Pulmonary artery endothelial cell (primary cell): ENCODE measurements at places on chromosomes 5 and 9.
A peak's percentile ranks its signal among the peaks of the same experiment; 100 is the strongest.

GRCh38 chr9:100052375-100052774 lies 46.4 kb downstream of the ERP44 start:
- DNase-seq, result no peak

- DNase-seq, result no peak
These were observed 379.4 kb downstream of the SEMA5A start for GRCh38 chr5:9166202-9167112.

DNA sequence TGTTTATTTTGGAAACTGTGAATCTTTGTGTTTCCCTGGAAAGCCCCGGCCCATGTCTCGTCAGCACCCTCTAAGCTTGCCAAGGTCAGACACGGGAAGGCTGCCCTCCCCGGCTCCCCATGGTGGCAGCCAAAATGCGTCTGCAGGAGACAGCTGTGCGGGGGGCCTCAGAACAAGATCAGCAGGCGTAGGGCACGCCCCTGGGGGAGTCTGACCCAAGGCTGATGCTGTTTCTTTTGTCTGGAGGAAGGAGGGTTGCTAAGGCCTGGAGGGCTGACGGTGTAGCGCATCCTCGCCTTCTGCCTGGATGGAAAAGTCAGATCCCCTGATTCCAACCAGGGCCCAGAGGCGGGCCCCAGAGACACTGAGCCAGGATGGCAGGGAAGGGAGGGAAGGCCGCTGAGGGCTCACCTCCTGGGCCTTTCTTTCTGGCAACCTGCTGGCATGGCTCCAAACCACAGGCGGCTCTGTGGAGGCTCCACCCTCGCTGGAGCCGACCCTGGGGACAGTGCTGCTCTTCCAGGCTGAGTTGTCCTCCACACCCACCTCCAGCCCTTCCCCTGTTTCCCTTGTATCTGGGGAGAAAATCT lies 57.2 kb downstream of the OLFM1 start:
- no peak for DNase-seq

DNA sequence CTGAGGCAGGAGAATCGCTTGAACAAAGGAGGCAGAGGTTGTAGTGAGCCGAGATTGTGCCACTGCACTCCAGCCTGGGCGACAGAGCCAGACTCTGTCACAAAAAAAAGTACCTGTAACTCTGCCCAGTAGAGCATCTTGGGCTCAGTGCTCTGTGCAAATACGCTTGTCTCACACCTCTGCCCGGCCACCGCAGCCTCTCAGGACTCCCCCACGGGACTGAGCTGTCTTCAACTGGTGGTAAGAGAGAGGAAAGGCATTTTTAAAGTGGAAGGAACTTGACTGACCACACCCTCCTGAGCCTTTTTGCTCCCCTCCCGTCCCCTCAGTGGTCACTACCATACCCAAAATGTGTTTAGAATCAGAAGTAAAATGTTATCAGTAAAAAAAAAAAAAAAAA lies 174.3 kb upstream of the PIK3R1 start:
- DNase-seq, result no peak

- no peak for DNase-seq
These were observed 159.4 kb downstream of the KDM4C start for GRCh38 chr9:6917162-6917561.

DNA sequence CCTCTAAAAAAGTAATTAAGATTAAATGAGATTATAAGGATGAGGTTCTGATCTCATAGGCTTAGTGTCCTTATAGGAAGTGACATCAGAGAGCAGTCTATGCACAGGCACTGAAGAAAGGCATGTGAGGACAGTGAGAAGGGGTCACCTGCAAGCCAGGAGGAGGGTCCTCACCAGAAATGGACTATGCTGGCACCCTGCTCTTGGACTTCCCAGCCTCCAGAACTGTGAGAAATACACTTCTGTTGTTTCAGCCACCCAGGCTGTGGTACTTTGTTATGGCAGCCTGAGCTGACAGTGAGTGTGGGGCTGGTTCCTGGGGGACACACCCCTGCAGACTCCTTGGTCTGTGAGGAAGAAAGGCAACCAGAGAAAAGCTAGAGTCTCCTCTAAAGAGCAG lies 34.7 kb upstream of the IL6ST start:
- no peak for DNase-seq

- no peak for DNase-seq
These were observed 2.1 kb downstream of the ZDHHC11 start for GRCh38 chr5:848671-849111.

GRCh38 chr9:92661127-92661526 lies 8.8 kb downstream of the IPPK start:
- DNase-seq, result no peak

DNA sequence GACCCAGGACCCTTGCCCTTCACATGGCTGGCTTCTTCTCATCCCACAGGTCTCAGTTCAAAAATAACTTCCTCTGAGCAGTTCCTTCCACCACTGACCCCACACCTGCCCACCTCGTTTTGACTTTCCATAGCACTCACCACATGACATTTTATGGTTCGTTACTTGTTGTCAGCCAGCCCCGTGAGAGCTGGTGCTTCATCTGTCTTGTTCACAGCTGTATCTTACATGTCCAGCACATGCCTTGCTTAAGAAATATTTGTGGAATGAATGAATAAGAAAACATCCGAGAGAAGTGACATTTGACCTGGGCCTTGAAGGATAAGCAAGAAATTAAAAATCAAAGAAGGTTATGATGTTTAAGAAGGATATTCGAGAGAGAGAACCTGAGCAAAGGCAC lies 193.9 kb downstream of the RFK start:
- no peak for DNase-seq

DNA sequence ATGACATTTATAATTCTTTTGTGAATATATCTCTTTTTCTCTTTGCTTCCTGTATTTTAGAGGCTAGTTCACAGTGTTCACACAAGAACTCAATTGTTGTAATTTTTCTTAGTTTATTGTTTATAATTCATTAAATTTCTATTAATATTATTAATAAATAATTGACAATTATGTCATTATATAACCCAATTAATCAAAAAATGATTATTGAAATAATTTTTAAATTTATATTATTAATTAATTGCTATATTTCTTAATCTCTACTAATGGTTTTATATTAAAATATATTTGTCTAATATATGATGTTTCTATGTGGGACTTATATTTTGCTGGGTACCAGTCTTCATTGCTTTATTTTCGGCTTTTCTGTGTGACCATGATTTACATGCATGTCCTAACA lies 618.4 kb downstream of the CDH9 start:
- no peak for DNase-seq

DNA sequence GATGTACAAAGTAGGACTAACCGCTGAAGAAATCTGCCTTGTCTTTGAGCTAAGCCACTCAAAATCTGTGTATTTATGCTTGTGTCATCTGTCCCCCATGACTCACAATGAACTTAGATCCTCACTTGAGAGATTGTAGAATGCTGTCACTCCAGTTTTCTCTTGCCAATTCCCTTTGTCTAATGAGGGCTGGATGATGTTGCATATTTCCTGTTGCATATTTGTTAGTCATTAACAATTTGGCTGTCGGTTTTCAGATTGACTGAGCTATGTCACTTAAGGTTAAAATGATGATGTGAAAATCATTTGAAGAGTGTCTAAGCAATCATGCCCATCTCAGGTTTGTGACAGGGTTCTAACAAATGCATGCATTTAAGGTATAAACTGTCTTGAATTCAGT lies 481.7 kb downstream of the CDH10 start:
- DNase-seq, result no peak

- no peak for DNase-seq
These were observed 99.7 kb upstream of the CDKN2B start for GRCh38 chr9:22108581-22109370.

DNA sequence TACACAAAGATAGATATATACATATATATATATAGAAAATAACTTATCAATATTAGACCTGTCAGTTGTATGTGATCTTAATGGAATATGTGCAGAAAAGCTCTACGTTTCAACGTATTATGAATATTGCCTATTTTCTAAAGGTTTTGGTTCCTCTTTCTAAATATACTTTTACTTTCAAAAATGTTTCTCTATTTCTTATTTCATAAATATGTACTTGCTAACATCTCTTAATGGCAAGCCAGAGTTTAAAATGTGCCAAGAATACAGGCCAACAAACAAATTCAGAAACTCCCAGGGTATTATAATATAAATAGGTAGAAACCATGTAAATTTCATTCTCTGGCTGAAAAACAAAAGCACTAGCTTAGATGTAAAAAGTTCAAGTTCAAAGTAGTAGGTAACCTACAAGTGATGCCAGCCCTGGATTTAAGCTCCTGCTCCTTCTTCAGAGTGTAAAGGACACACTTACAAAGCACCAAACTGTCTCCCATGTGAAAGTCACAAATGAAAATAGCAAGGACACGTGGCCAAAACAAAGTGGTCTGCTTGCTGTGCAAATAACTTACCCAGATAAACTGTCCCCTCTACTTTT lies 685.1 kb upstream of the DMAC1 start:
- DNase-seq, result no peak

GRCh38 chr9:87233899-87234455 lies 263.7 kb upstream of the DAPK1 start:
- DNase-seq, result no peak

GRCh38 chr5:134100283-134101091 lies 14.0 kb upstream of the TCF7 start:
- no peak for DNase-seq

DNA sequence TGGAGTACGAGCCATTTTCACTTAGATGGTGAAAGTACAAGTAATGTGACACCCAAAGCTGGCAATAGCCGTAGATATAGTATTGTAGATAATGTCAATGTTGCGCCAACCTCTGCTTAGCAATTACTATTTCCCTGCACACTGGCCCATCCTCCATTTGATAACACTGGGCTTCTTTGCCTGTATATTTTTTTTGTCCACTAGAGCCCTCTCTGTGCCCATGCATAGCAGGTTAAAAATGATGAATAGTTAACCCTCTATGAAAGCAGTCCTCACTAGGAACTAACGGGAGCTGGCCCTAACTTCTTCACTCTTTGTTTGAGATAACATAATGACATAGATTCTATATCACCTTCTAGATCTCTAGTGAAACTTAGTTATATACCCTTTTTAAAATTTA lies 416.8 kb downstream of the TUSC1 start:
- no peak for DNase-seq

DNA sequence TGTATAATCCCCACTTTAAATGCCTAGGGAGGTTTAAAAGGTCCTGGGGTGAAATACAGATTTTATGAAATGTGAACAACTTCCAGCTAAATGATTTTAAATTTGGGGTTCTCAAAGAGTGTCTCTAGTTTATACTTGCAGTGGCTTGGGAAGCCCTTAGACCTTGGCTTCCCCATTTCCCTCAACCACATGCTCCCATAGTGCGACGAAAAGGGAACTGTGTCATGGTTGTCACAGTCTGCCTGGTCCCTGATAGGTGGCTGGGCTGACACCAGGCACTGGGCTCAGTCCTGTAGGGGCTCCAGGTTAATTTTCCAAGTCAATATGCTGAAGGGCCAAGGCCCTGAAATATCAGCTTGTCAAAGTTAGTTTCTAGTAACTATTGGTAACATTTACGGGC lies 10.4 kb upstream of the CXCL14 start:
- no peak for DNase-seq

DNA sequence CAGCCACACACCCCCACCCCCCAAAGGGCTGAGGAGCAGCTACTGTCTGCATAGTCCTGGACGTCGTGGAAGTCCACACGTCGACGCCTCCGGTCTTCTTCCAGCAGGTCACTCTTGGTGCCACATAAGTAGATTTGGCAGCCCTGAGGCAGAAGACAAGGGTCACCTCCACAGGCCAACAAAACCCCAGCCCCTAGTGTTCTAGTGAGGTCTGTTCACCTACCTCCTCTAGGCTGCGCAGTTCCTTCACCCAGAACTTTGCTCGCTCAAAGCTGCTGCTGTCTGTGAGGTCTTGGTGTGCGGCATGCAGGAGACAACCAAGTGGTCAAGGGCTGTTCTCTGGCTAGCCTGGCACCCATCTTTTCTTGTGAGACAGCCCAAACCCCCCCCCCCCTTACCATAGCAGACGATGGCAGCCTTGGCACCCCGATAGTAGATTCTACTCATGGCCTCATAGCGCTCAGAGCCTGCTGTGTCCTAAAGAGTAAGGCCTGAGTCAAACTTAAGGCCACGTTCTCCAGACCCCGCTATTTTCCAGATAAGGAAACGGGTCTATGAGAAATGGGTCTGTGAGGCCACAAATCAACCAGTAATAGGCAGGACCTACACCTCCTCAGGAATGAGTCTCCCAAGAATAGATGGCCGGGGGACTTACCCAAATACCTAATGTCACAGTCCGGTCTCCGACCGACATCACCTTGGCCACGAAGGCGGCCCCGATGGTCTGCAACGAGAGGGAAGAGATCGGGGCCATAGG lies 987 bp downstream of the RAB24 start:
- no peak for DNase-seq

- no peak for DNase-seq
These were observed 310.0 kb downstream of the ASTN2 start for GRCh38 chr9:117104716-117105495.

GRCh38 chr9:106981396-106982287 lies 118.7 kb downstream of the ZNF462 start:
- DNase-seq, result no peak

- DNase-seq, result peak; percentile 97
These were observed 30.7 kb downstream of the RAI14 start for GRCh38 chr5:34686762-34687268.

- no peak for DNase-seq
These were observed 95.8 kb upstream of the TBCA start for GRCh38 chr5:77871946-77872345.

DNA sequence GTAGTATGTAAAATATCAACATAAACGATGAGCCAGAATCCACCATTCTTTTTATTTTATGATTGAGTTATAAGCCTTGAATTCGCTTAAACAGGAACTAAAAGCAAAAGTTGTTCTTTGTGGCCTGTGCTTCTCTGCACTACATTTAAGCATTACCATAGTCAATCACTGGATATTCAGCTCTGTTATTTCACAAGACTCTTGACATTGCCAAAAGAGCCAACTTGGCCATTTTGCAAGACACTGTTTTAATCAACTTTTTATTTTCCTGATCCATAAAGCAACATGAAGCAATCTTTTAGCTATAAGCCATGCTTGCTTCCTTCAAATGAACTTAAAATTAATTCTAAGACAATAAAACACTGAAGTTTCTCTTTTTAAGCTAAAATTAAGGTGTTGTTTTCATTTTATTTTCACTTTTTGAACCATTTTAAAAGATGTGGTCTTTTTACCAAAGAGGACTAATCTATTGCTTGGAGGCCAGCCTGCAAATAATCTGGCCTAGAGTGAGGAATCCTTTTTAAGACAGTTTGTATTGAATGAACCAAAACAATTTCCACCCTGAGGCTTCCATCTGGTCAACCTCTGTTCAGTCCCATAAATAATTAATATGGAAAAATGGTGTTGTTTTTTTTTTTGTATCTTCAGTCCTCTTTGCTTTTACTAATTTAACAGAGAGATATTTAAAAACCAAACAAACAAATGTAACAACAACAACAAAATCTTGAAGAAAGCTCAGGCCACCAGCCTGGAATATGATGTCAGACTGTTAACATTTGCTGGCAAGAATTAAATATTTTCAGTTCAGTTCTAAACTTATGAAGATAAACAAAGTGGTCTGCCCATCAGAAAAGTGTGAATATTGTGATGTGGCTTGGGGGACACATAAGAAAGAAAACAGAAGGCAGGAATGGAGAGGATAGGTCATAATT lies 274.4 kb downstream of the MARCHF11 start:
- no peak for DNase-seq
